ENCODE measurements at places on chromosomes 16 and 17. TPM values are rescaled to one million over a fixed set of nuclear protein-coding genes. Genes with fewer than 3 reads are reported as not detected.

Gene B3GNT9
- 2.7 TPM for total RNA-seq

Gene TBC1D3I
- total RNA-seq = not detected

Gene SCN4A
- 45.3 TPM for total RNA-seq

Gene CLEC18C
- 0.18 TPM for total RNA-seq

Gene TRIM47
- 9.5 TPM for total RNA-seq

Gene PPL
- 18.6 TPM for total RNA-seq

Measured in gastrocnemius medialis (tissue), 4 donors.